ENCODE measurements at places on chromosomes 12 and 14.

GRCh38 chr14:68636597-68636996 is 156.3 kb downstream of the ZFP36L1 start:
- no peak for DNase-seq

DNA sequence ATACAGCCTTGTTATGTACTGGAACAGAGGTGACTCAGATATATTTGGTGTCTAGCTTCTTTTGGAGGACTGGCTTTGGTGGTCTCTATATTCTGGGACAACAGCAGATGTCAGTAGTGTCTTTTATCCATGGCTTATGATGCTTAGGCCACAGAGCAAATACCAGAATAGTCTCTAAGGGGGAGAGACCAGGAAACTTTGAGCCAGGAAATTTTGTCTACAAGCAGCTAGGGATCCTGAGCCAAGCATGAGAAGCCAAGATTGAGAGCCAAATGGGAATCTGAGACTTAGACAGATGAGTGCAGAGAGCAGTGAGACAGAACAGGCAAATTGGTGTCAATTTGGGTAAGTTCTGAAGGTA is 28.4 kb upstream of the PTPRR start:
- DNase-seq: no peak

- DNase-seq: no peak
These were observed 341.2 kb downstream of the C12orf75 start for GRCh38 chr12:105671720-105672119.

- DNase-seq: no peak
These were observed 76.1 kb upstream of the BTG1 start for GRCh38 chr12:92221656-92222315.

GRCh38 chr12:116313194-116313927 is 35.9 kb upstream of the MED13L start:
- no peak for DNase-seq

GRCh38 chr12:25811656-25812126 is 146.8 kb upstream of the RASSF8 start:
- DNase-seq: no peak

DNA sequence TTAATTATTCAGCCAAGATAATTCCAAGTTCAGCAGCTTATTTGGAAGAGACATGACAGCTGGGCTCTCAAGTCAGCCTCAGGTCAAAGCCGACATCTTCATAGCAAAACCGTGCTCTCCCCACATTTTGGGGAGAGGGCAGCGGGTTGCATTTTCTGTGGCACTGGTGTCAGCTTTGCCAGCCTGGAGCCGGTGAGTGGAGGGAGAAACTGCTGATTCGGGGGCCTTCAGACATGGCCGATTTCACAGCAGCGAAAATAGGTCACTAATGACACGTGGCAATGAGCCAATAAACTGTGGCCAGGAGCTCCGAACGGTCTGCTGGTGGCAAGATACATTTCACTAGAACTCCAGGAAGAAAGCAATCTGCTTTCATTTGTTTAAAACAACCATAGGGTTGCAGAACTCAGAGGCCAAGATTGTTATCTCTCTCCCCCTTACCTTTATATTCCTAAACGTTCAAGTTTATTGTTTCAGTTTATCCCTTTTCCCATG is 173.2 kb downstream of the CAND1 start:
- no peak for DNase-seq

DNA sequence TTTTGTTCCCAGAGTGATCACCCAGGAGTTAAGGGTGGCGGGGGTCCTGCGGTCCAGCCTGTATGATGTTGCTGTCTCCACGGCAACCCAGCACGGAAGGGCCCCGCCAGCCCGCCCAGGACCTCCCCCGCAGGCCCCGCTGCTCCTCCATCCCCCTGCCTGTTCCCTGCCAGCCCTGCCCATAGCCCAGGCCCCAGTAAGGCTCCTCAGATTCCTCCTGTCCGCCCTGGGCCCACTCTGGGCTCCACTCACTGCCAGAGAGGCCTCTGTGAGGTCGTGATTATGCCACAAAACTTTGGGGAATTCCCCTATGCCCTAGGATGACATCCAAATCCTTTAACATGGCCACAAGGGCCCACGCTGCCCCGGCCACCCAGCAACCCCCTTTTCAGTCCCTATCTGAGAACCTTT is 20.8 kb downstream of the HSP90AA1 start:
- DNase-seq: no peak

DNA sequence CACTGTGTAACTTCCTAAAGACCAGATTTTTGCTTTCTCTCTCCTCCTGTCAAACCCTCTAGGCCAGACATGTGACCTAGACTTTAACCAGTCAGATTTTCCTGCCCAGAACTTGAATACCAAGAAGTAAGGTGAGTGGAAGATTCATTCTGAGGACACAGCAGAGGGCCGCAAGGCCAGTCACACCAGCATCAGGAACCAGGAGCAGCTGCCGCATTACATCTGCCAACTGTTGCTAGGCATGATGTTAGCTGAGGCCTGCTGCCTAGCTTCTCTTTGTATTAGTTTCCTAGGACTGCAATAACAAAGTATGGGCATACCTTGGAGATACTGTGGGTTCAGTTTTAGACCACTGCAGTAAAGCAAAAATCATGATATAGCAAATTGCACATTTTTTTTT is 101.9 kb upstream of the BMP4 start:
- DNase-seq: no peak

- DNase-seq: no peak
These were observed 179.1 kb downstream of the KIF26A start for GRCh38 chr14:104317492-104317805.

DNA sequence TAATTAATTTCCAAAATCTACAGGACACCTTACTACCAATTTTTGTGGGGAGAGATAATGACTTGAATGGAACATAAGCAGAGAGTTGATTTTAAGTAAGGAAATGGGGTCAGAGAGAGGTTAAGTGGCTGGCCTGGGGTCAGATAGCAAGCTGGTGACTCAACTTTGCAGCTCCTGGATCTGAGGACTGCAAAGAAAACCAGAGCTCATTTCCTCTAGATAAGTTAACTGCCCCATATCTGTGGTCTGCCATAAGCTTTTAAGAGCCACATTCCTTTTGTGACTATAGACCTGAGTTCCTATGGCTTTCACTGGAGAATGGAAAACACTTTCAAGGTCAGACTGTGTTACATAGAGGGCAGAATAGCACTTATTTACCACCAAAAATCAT is 201.2 kb upstream of the PRICKLE1 start:
- no peak for DNase-seq

- DNase-seq: no peak
These were observed 68.6 kb downstream of the ACSS3 start for GRCh38 chr12:81146228-81147225.

GRCh38 chr14:102924632-102925588 is 2.4 kb downstream of the AMN start:
- no peak for DNase-seq

DNA sequence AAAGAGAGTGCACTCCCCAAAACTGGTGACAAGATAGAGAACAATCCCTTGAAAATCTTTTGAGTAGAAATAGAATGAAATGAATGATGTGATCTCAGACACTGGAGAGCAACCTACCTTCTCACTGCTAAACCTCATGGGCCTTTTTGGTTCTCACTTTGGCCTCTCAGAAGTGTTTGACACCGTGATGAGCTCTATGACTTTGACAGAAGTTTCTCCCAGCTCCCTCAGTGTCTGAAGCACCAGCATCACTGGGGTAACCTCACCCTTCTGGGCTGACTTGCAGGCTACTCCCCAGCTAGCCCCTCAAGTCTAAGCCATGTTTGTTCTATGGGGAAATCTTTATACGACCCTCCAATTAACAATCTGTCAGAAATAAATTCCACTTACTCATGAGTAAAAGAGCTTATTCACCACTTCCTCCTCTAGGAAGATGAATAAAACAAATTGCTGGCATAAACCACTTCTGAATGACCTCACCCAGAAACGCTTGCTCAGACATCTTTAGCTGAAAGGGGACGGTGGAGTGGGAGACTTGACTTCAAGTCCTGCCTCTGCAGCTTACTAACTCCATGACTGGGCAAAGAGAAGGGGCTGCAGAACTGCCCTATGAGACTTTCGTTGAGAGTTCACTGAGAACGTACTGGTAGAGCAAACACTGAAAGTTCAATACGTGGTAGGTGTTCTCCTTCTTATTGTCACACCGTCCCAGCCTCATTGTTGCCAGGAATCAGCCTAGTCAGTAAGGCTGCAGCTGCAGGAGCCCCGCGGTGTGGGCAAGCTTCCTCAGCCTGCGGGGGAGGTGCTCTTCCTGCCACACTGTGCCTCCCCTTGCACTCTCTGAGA is 46.5 kb downstream of the ST8SIA1 start:
- peak; percentile 5 for DNase-seq

DNA sequence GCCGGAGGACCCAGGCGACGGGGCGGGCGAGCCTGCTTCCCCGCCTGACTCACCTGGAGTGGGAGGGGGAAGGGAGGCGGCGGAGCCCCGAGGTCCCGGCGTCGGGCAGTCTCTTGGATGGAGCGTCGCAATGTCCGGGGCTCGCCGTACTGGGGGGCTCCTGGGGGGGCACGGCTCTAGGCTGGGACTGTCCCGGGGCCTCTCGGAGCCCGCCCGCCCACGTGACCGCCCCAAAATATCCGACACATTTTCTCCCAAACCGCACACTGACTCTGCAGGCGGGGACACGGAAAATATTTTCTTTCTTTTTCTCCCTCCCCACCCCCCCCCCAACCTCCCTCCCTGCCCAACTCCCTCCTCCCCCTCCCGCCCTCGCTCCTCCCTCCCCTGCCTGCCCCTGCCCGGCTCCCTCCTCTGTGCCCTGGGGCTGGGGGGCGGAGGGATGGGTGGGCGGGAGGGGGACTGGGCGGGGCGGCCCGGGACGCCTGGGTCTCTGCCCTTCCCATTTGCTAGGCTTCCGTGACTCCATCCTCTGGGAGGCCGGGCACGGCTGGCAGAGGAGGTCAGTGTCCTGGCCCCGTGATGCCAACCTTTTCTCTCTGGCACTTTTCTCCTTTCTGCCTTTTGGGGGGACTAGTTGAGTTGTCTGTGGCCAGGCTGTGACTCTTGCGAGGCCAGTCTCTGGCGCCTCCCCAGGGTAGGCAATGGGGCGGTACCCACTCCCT is at the start of gene RARG:
Gene RARG, minus strand, starts transcription at position 289 of the 725 bp plus-strand sequence. CDS start 4,664 bp downstream, outside the sequence.
- peak; percentile 59 for DNase-seq

- no peak for DNase-seq
These were observed 5.3 kb downstream of the VDR start for GRCh38 chr12:47899466-47899865.

DNA sequence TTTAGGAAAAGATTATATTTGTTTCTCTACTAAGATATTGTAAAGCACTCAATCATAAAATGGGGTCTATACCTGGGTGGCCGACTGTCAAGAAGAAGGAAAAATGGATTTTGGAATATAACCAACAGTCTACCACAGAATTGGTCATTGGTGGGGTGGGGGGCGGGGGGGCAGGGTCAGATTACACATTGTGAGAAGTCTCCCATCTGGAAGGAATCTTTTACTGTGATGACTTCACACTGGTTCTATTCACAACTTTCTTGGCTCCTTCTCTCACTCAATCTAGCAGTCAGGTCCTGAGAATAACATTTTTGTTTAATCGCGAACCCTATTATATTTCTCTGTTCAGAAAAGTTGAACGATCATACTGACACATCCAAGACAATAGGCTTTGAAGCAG is 8.7 kb upstream of the CLEC4E start:
- no peak for DNase-seq

DNA sequence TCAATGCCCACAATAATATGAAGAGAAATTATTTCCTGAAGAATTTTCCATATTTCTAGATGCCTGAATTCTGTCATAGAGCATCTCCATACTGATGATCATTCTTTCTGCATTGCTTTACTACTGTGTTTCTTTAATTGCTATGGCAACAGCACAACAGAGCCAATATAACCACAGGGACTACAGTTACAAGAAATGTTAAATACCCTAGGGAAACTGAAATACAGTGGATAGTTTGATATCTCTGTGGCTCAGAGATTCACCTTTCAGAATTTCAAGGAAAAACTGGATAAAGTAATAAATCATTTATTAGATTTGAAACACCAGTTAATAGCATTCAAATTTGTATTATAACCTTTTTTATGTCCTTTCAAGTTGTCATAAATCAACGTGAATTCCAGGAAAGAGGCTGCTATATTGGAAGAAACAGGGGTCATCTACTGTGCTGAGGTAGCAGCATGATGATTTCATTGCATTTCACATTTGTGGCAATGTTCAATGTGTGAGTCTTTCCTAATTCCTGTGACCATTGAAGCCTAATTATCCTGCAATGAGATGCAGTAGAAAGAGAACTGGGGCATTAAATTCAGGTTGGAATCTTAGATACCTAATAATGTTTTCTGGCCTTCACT is 267.1 kb downstream of the LRFN5 start:
- no peak for DNase-seq

- no peak for DNase-seq
These were observed 63.2 kb downstream of the PRIMA1 start for GRCh38 chr14:93725002-93725582.

GRCh38 chr12:128026696-128027574 is 240.0 kb upstream of the TMEM132C start:
- no peak for DNase-seq

DNA sequence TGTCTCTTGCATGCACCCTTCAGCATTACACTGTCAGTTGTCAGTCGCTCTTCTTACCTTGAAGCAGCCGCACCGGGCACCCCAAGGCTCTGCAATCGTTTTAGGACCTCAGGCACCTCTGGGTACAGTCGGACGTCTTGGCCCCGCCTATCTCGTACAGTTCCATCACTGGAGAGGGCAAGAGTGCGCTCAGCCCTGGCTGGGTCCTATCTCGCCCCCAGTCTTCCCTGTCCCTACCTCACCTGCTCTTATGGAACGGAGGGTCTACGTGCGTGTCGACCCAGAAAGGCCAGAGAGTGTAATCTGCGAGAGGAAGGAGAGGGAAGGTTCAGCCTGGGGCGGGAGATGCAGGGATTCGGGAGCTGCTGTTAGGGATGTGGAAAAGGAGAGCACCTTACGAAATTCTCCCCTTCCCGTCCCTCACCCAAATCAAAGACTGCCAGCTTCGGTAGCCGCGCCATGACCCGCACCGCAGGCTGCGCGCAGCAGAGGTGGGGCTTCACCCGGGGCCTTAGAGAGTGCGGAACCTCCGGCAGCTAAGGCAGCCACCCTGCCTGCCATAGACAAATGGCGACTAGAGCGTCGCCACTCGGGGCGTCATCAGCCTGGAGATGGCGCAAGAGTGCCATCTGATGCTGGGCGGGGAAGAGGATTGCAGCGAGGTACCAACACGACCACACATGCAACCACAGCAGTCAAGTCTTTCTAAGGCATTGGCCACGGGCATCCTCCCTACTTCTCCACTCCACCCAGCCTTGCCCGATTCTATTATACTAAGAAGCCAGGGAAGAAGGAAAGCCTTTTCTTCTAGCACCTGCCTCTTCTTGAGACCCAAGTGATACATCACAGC is at the start of gene MDP1:
Gene MDP1, minus strand, starts transcription at position 572 of the 850 bp plus-strand sequence. Its CDS starts 111 bp downstream, at position 461.
- DNase-seq: peak; percentile 87

DNA sequence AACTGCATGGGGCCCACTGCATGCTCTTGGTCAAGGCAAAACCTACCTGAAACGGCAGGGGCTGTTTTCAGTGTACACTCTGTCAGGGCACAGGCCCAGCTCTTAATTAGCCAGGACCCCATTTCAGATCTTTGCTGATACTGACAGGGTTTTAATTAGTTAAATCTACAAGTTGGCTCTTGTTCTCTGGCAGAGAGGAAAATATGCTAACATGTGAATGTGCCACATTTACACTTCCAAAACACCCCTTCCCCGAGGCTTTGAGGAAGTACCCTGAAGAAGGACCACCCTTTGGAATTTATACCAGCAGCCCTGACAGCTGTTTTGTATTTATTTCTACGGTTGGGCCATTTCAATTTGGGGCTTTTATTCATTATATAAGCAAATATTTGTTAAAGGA is 66.3 kb downstream of the OTX2 start:
- no peak for DNase-seq

GRCh38 chr12:130226771-130227170 is 64.5 kb downstream of the FZD10 start:
- DNase-seq: no peak
